Activated T-helper 1 cell treated with anti-CD3 and anti-CD28 coated beads, Interleukin-2, amount 50 U/mL, for 16 hours (primary cell): ENCODE measurements at places on chromosomes 2 and 18.
A peak's percentile ranks its signal among the peaks of the same experiment; 100 is the strongest.

GRCh38 chr2:210461401-210461800 lies 15.2 kb downstream of the LANCL1 start:
- DNase-seq, result no peak

DNA sequence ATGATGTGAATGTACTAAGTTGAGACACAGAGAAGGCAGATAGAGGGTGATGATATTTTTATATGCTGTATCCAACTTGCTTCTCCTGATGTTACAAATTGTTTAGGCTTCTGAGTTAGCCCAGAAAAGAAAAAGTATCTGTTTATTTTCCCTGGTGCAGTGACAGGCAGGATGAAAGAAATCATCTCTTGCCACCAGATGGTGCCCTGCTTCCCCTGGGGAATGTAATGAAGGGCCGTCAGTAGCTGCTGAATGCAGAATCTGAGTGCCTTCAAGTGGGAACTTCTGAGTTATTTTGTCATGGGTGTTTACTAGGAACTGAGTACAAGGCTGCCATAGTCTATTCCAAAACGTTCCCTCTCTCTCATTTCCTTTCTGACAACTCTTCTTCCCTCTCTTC lies 525.6 kb downstream of the MBD2 start:
- DNase-seq, result no peak

DNA sequence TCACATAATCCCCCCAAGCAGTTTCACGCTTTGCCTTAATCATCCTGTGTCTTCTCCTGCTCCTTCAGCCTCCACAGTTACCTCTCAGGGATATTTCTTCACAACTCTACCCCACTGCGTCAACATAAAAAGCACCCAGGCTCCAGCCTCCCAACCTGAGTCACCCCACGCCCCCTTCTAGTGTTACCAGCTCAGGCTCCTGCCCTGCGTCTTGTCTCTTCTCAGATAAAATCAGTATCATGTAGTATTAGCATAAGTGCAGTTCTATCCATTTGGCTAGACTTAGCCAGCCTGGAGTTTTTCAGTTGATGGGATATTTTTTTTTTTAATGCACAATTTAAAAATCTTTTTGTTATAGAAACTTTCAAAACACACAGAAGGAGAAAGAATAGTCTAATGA lies 9.6 kb upstream of the PELI1 start:
- no peak for DNase-seq

DNA sequence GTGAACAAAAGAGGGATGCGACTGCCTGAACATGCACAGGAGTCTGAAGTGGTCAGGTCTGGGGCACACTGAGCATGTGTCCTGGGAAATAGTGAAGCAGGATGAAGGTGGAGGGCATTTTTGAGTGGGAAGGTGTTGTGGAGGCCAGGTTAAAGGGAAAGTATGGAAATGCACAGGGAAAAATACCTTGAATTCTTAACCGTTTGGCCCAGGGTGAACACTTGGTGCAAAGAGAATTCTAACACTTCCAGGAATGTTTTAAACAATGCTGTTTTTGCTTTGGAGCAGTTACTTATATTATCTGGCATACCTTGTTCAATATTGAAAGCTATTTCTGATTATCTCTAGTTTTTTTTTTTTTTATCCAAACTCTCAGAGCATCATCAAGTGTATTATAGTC lies 623.5 kb downstream of the DCC start:
- no peak for DNase-seq

GRCh38 chr2:28681158-28681571 lies 70.5 kb upstream of the PPP1CB start:
- peak; percentile 46 for DNase-seq

- DNase-seq, result no peak
Measured at GRCh38 chr2:39218391-39218790, 25.4 kb downstream of the CDKL4 start.

DNA sequence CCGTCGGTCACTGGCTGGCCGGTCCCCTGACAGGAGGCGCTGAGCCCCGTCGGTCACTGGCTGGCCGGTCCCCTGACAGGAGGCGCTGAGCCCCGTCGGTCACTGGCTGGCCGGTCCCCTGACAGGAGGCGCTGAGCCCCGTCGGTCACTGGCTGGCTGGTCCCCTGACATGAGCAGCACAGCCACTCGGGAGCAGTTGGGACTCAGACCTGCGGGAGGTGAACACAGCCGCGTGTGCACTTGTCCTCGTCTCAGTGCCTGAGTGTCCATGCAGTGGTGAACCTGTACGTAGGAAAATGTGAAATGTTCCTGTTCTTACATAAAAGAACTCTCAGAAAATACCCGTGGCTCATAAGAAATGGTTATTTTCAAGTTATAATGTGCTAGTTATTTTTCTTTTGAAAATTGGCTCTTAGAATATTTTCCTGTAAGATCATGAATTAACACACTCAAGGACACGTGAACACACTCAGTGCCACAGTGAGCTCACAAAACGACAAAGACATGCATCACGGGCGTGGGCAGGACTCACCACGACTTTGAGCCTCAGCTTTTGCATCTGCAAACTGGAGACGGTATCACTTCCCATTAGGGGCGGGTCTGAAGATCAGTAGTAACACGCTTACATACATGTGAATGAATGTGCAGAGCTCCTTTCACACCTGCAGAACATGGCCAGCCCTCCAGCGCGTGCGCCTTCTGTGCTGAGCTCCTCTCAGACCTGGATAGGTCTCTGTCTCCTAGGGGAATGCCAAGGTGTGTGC lies 21.1 kb upstream of the NFATC1 start:
- no peak for DNase-seq

- no peak for DNase-seq
Measured at GRCh38 chr2:130966775-130967490, 126.3 kb downstream of the FAM168B start.

DNA sequence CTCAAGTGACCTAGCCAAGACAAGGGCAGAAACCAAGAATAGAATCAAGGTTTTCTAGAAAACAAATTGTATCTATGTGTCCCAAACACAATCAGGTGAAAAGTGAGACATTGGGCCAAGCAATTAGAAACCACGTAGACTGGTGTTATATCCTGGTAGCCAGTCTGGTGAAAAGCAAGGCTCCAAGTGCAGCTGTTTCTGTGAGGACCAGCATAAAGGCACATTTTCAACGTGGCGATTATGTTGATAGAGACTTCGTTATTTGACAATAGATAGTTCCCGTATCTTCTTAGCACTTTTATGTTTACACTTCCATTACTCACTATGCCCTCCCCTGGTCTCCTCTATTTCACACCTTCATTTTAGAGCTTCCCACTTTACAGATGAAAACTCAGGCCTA lies 103.2 kb upstream of the ZFP36L2 start:
- DNase-seq, result no peak

DNA sequence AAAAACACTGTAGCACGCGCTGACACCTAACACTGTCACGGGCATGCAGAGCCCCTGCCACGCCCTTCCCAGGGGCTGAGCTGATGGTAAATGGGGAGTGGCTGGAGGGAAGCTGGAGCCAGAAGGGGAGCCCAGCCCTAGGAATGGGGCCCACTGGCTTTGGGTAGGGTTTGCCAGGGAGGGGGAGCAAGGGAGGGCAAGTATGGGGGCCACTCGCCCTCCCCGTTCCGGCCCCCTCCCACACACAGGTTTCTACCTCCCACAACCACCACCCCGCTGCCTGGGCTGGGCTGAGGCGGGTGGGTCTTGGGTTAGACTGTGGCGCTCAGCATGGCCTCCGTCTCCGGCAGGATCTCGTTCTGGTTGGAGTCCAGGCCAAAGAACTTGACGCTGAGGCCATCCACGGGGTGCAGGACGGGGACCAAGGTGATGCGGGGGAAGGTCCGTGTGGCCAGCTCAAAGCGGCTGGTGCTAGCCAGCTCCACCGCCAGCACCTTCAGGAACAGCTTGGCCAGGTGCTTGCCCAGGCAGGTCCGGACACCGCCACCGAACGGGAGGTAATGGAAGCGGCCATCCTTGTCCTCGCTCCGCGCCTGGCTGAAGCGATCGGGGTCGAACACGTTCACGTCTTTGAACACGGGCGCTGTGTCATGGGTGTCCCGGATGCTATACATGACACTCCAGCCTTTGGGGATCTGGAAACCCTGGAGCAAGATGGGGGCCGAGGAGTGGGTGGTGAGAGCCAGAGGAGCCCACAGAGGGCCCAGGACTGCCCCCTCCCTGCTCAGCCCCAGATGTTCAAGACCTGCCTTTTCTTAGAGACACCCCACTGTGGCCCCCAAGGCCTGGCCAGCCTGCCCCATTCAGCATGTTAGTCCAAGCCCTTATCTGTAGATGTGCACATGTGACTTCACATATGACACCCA lies 15.5 kb downstream of the CYP26B1 start:
- DNase-seq, result no peak

GRCh38 chr2:157262248-157262647 lies 4.7 kb downstream of the GALNT5 start:
- DNase-seq, result no peak

DNA sequence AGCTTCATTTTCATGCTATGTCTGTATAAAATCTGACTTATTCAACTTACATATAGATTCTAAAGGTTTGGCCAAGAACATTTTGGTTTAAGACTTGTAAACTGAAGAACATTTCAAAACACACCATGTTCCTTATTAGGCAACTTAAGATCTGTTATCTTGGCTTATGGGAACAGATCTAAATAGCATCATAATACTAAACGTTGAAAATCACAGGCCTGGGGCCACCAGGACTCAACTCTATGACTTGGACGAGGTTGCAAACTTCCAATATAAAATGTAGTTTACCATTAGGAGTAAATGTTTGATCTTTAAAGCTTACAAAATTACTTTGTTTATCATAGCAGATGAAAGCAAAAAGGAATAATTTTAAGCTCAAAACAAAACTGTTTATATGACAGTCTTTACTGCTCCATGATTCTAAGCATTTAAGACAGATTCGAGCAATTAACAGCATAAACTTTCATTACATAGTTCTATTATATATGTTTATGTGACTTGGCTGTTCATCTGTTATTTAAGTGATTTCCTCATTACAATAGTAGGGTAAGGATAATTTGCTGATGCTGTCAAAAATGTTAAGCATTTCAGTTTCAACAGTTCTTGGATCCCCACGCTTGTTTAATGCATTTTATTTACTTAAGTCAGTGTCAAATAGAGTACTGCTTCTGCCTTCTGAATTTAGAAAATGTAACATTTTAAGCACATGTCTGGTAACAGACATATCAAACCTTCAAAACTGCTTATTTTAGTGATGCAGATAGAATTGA lies 8.3 kb downstream of the TCF4 start:
- DNase-seq, result no peak

DNA sequence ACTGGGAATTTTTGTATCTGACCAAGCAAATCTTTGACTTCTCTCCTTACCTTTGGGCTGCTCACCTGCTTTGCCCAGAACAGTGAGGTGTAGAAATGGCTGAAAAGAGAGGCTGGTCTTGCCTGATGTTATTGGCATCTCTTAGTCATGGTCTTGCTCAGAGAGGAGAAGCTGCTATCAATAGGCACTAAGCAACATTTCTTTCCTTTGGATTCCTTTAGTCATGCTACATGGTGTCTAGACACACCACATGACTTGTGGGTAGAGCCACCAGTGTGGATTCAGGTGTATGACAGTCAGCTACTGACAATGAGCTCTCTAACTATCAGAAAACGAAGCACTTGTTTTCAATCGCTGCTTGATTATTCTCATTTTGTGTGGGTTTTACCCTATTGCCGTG lies 341.3 kb upstream of the DCC start:
- DNase-seq, result no peak

- DNase-seq, result no peak
Measured at GRCh38 chr2:30255466-30256408, 24.4 kb downstream of the LBH start.

DNA sequence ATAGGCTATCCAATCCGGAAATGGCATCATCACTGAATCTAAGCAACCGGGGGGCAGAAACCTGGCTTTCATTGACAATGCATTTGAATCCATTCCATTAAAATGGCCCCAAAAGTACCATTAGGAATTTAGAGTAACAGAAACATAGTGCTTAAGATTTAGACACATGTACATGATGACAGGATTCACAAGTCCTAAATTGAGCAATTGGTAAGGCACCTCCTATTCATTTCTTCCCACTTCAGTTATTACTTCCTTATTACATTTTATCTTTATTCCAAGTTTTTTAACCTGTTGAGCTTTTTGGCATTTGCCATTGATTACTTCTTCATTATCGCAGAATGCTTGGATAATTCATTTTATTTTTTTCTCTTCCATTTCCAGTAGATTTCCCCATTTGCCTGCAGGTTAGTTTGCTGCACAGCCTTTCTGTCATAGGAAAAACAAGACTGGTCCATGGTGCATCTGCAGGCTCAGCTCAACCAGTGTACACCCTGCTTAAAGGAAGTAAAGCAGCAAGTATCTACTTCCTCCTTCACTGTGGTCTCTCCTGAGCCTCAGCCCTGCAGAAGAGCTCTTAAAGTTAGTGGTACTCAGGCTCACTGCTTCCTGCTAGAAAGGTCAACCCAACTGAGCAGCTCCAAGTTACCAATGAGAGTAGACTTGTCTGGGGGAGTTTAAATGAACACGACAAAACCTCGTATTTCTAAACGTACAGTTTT lies 89.2 kb downstream of the DOCK10 start:
- no peak for DNase-seq

GRCh38 chr2:20514596-20515269 lies 67.9 kb downstream of the RHOB start:
- DNase-seq, result no peak

- DNase-seq, result no peak
Measured at GRCh38 chr2:132797556-132797955, 127.6 kb upstream of the LYPD1 start.

DNA sequence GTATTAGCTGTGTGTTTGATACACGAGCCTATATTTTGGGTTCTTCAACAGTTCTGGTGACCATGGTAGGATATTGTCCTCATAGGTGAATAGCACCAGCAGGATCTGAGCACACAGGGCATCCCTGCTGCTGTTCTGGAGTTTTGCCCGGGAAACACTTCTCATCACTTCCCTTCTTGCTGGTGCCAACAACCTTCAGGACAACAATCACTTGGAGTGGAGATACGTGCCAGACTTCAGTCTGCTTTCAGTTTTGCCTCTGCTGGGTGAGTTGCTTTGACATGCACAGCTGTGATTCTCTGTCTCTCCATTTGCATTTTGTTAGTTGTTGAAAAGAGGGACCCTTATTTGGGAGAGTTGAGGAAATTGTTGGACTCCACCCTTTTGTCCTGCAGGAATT lies 1347.2 kb upstream of the DDX18 start:
- no peak for DNase-seq

- DNase-seq, result no peak
Measured at GRCh38 chr18:52007105-52007504, 332.9 kb upstream of the DCC start.

DNA sequence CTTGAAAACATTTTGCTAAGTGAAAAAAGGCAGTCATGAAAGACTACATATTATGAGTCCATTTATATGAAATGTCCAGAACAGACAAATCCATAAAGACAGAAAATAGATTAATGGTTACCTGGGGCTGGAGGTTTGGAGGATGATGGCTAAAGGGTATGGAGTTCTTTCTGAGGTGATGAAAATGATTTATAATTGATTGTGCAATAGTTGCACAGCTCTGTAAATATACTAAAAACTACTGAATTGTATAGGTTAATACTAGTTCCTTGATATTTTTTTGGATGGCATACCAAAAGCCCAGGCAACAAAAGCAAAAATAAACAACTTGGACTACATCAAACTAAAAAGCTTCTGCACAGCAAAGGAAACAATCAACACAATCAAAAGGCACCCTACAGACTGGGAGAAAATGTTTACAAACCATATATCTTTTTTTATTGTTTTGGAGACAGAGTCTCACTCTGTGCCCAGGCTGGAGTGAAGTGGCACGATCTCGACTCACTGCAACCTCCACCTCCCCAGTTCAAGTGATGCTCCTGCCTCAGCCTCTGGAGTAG lies 21.5 kb downstream of the SOS1 start:
- DNase-seq, result no peak
